Activated T-cell treated with anti-CD3 and anti-CD28 coated beads, Interleukin-2, amount 50 U/mL, for 72 hours (primary cell): ENCODE measurements at places on chromosomes 2 and 18.

- no peak for DNase-seq
These were observed 396.8 kb downstream of the NCKAP5 start for GRCh38 chr2:133171393-133172004.

- DNase-seq = no peak
These were observed 23.7 kb upstream of the PLEKHM3 start for GRCh38 chr2:208049006-208049405.

DNA sequence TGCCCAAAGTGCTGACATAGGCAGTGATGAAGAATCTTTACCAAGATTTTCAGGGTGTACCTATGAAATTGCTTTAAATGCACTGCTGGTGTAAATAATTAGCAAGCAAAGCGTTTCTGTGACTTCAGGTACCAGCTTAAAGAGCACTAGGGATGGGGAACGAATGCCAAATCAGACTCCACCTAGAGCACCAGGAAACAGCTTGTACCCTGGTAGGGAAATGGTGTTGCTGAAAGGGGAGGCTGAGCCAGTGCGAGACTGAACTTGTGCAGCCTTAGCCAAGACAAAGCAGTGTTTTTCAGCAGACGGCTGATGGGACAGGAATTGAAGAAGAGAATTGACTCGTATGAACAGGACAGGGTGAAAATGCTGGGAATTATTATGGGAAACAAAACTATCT, 65.6 kb downstream of the TWSG1 start:
- no peak for DNase-seq

- no peak for DNase-seq
These were observed 81.3 kb downstream of the CRACDL start for GRCh38 chr2:98854682-98855081.

DNA sequence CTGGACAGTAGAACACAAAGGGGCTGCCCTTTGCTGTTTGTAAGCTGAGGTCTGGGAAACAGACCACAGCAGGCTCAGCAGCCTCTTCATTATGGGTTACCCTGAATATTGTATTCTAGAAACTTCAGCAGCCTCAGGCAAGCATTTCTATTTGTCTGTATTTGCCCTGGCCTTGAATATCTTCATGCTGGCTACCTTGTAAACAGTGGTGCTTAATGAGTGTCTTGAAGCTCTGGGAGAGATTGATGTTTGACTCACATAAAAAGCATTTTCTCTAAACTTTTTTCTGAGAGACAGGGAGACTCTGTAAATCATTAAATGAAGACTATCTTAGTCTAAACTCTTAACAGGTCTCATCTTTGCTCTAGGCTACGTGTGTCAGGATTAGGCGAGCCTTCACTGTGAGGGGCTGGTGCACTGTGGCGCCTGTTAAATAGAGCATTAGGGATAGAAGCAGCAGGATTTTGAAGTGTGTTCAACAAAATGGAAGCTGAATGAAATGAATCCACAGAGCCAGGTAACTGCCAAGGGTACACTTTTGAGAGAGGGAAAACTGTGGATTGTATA, 53.1 kb upstream of the MEX3C start:
- no peak for DNase-seq

DNA sequence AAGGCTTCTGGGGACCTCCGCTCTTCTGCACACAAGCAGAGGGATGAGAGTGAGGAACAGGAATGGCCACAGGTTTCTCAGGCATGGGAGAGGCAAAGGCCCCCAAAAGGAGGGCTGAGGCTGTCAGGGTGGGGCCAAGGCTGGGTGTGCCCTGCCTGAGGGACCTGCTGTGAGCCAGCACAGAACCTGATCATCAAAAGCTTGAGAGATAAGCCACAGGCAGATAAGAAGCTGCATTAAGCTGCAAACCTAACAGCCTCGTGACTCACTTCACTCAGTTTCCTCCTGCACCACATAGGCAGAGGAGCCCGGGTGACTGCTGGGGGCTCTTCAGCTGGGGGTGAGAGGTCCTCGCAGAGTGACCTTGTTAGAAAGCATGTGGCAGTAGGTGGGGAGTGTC, 64.5 kb upstream of the LAPTM4A start:
- DNase-seq = no peak
